ENCODE measurements at places on chromosomes 11 and 22.

DNA sequence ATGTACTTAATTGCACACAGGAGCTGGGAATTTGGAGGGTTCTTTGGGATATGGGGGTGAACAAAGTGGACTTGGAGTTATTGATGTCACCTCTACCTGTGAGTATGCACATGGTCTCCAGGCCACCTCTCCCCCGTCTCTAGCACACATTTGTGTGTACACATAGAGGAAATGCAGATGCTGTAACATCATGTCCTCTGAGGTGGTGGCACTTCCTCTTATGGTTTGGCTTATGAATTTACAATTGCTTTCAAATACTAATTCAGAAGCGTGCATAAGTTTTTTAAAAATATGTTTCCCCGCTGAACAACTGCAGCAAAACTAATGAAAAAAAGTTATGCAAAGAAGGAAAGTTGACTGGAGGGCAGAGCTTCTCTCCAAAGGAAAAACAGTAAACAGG, 152.0 kb upstream of the TENM4 start:
- DNase-seq, result no peak

GRCh38 chr11:45609337-45609736, 56.1 kb downstream of the CHST1 start:
- DNase-seq, result no peak

- no peak for DNase-seq
Observed at GRCh38 chr11:18320617-18321016, 1.3 kb downstream of the HPS5 start.

DNA sequence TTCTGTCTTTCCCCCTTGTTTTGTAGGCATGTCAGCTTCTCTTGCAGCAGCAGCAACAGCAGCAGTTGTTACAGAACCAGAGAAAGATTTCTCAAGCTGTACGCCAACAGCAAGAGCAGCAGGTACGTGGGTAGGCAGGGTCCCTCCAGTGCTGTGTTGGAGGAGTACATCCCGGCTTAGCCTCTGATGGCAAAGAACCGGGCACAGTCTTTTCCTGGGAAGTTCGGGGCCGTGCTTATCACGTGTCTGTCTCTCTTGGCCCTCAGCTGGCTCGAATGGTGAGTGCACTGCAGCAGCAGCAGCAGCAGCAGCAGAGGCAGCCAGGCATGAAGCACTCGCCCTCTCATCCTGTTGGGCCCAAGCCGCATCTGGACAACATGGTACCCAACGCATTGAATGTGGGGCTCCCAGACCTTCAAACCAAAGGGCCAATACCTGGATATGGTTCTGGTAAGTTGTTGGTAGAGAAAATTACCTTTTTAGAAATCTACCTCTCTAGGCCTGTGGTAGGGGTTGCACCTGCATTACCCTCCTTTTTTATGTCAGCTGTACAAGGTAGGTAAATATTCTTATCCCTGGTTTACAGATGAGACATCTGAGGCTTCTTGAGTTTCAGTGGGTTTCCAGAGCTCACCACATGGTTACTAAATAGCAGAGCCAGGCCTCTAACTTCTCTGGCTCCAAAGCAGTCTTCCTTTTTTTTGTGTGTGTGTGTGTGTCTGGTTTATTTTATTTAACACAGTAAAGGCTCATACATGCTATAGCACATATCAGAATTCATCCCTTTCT, 45.2 kb upstream of the ADSL start:
- DNase-seq, result no peak

DNA sequence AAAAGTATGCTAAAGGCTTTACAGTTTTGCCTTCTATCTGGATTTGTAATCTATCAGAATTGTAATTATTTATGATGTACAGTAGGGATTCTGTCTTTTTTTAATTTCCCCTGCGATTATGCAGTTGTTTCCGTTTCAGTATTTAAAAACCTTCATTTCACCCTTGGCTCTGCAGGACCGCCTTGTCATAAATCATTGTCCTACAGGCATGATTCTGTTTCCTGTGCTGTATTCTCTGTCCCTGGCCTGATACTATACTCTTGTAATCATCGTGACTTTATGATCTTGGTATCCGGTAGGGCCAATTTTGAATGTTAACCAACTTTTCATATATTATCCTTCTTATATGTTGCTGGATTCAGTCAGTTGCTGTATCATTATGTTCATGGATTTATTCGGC, 151.7 kb downstream of the ATXN10 start:
- no peak for DNase-seq

- DNase-seq, result no peak
Observed at GRCh38 chr11:128947773-128948172, 5.1 kb upstream of the TP53AIP1 start.

DNA sequence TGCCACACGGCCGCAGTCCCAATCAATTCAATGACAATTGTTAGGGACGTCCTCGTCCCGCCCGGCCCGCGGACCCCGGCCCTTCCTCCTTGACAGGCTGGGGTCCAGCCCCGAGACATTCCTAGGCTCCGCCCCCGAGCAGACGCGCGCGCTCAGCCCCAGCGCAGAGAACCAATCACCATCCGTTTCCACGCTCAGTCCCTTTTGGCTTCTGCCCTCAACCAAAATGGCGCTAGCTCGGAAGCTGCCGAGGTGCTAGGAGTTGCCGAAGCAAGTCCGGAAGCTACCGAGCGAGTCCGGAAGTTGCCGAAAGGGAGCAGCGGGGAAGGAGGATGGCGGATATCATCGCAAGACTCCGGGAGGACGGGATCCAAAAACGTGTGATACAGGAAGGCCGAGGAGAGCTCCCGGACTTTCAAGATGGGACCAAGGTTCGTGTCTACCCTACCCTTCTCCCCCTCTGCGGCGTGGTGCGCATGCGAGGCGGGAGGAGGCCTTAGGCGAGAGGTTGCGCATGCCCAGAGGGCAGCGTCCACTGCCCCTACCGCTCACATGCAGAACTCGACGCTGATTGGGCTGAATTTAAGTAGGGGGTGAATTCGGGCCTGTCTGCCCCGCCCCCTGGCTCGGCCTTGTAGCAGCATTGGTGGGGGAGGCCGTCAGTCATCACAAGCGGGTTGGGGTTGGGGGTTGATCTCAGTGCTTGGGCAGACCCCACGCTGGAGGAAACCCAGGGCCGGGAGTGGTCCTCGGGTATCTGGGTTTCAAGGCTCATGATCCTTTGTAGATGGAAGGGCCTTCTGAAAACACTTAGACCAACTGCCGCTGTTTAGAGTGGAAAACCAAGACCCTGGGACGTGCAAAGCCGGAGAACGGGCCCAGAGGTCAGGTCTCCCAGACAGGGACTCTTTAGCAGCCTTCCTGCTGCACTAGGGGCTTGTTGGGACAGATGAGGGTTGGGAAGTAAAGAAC, at the start of gene AIP:
Gene AIP (plus strand): TSS at position 200 of the 972 bp plus-strand sequence. CDS start 133 bp downstream, at position 333.
- peak; percentile 99 for DNase-seq

DNA sequence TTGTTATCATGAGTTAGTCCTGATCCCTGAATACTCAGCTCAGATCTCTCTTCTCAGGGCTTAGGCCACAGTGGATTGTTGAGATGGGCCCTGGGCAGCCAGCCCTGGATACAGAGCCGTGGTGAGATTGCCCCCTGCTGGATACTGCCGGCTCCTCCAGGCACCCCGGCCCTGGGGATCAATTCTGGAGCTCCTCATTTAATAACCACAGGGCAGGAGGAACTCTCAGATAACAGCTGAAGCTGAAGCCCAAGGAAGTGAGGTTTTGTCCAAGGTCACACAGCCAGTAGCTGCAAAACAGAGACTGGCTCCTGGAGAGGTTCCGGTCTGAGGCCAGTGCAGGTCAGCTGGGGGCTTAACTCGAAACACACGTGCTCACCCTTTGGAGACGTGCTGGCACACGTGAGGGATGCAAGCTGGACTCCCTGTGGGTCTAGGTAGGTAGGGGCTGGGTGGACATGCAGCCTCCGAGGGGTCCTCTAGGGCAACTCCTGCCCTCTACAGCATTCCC, 16.0 kb downstream of the USH1C start:
- DNase-seq, result no peak

GRCh38 chr11:73389134-73389525, 12.9 kb downstream of the RELT start:
- no peak for DNase-seq

DNA sequence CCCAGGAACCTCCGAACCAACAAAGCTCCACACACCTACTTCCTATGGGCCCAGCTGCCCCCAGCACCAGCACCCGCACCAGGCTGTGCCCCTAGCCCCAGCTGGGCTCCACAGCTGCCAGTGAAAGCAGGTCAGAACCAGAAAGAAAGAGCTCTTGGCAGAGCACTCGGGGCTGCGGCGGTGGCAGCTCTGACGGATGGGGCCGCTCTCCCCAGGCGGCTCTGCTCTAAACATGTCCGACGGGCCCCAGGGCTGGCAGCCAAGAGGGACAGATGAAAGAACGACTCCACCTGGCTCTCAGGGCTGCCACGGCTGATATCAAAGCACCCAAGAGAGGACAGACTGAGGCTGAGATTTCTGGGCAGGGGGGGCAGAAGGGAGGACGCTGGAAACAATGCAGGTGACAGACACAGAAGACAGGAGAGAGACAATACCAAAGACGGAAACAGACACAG, 25.7 kb downstream of the LRFN4 start:
- no peak for DNase-seq

- peak; percentile 81 for DNase-seq
Observed at GRCh38 chr22:39522567-39523300, 2.4 kb downstream of the ATF4 start.

- no peak for DNase-seq
Observed at GRCh38 chr11:81989093-81989492, 744.6 kb downstream of the FAM181B start.

DNA sequence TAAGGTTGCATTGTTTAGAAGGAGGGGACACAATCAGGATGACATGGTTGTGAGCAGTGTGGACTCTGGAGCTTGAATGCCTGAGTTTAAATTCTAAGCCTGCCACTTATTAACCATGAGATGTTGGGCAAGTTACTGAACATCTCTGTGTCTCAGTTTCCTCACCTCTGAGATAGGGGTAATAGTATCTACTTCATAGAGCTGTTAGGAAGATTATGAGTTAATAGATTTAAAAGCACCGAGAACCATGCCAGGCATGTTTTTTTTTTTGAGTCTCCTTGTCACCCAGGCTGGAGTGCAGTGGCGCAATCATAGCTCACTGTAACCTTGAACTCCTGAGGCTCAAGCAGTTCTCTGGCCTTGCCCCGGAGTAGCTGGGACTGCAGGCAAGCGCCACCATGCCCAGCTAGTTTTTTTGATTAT, 33.3 kb downstream of the ST14 start:
- DNase-seq, result no peak

- DNase-seq, result no peak
Observed at GRCh38 chr11:117457835-117458234, 130.2 kb downstream of the CEP164 start.
